NCI-H2081 treated with DMSO at 0.1 percent for 48 hours (cell line): ENCODE measurements at places on chromosomes 3 and 15.
A peak's percentile ranks its signal among the peaks of the same experiment; 100 is the strongest.

- DNase-seq, result no peak
Measured at GRCh38 chr3:144921710-144922109, 950.1 kb downstream of the DIPK2A start.

DNA sequence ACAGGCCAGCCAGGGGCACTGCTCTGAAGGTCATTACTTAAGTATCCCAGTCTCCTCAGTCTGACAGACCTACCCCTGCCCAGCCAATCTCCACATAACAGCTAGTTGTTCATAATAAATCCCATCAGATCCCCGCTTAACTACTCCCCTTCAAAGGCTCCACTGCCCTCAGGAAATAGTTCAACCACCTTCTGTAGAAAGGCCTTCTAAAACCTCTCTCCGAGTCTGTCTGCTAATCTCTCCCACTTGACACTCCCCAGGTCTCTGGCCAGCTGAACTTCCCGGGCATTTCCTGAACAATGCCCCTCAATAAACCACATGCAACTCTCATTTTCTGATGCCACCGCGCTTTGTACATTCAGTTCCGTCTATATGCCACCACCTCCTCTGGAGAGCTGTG is 6.0 kb downstream of the PRC1 start:
- DNase-seq, result no peak

DNA sequence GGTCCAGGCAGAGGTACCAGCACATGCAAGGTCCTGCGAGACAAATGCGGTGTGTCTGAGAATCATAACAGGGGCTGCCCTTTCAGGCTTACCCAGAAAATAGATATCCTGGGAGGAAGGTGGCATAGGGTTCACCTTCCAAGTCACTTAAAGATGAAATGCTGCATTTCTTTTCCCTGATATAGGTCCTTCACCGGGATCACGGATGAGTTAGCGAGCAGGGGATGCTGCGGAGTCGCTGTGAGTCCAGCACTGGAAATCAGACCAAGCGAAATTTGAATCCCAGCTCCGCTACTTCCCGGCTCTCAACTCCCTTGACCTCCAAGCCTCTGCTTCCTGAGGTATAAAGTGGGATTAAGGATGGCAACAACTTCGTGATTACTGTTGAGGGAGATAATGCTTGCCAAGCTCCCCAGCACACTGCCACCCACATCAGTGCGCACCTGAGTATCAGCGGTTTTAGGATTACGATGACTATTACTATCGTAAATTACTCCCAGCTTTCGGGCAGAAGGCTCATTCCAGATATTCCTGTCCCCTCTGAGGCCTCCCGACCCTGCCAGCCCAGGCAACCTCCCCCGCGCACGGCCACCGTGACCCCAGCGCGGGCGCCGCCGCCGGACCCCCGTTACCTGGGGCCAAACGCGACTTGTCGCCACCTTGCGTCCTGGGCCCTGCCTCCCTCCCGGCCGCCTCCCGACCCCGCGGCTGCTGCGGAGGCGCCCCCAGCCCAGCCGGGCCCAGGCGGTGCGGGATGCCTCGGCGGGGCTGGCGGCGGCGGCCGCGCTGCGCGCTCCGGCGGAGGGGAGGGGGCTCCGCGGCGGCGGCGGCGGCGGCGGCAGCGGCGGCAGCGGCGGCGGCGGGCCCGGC is 589 bp upstream of the GPR27 start:
- no peak for DNase-seq

DNA sequence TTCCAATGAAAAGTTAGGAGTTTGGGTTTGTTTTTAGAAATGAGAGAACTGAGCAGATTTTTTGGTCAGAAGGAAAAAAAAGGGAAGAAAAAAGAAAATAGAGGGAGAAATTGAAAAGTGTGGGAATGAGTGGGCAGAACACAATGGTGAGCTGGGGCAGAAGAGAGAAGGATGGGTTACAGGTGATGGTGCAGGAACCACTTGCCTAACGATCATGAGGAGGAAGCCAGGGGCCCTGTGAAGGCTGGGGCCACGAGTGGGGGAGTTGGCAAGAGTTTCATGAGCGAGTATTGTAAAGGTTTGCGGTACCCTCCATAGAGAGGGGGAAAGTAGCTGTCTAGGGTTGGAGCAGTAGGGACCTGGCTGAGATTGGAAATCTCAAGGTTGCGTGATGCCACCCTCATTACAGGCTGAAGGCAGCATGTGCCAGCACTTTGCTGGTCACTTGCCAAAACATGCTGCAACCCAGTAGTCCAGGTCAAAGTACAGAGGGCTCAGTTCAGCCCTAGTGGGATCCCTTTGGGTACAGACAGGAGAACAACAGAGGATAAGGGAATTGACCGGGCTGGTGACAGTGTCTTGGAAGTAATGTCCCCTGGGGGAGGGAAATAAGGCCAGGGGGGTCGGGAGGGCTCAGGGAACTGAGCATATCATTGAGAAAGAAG is 6.6 kb downstream of the IVD start:
- DNase-seq, result no peak

GRCh38 chr3:122908251-122908650 is 113.4 kb downstream of the SLC49A4 start:
- DNase-seq, result no peak

GRCh38 chr3:161413127-161413854 is 42.0 kb upstream of the SPTSSB start:
- DNase-seq, result no peak

DNA sequence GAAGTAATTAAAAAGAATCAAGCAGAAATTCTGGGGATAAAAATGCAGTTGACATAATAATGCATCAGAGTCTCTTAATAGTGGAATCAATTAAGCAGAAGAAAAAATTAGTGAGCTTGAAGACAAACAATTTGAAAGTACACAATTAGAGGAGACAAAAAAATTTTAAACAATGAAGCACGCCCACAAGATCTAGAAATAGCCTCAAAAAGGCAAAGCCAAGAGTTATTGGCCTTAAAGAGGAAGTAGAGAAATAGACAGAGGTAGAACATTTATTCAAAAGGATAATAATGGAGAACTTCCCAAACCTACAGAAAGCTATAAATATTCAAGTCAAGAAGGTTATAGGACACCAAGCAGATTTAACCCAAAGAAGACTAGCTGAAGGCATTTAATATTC is 113.3 kb downstream of the TBC1D2B start:
- no peak for DNase-seq

- DNase-seq, result peak; percentile 25
Measured at GRCh38 chr15:98518823-98519561, 129.3 kb upstream of the IGF1R start.

DNA sequence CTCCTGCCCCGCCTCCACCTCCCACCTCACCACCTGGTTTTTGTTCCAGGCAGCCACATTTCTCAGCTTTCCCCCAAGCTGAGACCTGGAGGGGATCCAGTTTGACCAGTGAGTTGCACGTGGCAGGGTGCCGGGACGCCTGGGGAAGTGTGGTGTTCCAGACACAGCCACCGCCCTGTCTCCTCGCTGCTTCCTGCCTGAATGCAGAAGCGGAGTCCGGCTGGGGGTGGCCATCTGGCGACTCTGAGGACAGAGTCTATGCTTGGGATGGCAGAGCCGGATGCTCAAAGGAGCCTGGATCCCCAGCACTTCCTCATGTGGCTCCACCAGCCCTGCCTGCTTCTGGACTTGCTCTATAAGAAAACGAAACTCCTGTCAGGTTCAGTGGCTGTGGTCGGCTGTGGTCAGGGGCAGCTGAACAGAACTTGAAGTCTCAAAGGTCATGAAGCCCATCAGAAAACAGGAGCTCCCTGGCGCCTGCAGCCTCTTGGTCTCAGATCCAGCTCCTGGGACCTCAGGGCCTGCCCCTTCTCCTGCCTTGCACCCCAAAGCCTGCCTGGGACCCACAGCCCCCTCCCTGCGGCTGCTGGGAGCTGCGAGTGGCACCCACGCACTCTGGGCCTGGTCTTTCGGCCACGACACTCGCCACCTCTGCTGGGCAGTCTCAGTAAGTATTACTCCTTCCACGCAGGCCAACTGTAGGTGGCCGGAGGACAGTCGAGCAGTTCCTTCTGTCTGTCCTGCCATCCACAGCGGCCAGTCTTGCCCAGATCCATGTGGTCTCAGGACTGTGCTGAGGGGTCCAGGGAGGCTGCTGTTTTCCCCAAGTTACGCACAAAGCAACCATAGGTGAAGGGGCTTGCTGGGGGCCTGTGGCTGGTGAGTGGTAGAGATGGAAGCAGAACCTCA is 112.8 kb upstream of the MEF2A start:
- DNase-seq, result no peak

DNA sequence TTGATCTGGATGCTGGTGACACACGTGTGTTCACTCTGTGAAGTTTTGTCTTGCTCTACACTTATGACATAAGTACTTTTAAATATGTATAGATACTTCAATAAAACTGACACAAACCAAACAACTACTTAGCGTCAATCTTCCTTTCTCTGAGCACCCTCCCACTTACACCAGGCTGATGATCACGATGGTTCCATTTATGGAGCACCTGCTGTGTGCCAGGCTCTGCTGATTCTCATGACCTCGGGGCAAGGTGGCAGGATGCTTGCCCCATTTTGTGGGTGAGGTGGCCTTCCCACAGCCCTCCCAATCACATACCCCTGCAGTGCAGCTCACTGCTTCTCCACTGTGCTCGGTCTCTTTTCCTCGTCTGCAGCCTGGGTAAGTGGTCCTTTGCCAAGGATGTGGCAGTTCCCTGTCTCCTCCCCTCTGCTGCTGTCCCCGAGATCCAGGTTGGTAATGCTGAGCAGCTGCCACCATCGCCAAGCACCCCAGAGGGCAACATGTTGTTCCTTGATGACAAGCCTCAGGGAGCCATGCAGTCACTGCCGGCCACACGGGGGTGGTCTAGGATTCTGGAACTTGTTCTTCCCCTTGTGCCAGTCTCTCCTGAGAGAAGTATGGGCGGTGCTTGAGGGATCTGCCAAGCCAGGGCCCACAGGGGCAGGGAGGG is 20.6 kb upstream of the ADCY5 start:
- no peak for DNase-seq

DNA sequence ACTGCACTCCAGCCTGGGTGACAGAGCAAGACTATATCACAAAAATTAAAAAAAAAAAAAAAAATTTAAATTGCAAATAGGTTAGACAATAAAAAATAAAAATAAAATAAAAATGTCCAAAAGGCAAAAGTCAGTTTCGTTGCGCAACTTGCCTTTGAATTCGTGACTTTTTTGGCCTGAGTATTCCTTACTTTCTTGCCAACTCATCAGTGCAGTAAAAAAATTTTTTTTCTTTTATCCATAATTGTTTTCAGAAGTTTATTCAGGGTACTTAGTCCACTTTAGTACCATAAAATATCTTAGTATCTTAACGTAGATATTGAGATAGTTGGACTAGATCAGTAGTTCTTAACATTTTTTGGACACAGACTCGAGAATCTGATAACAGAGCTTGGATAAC is 22.4 kb upstream of the CILP start:
- no peak for DNase-seq

- no peak for DNase-seq
Measured at GRCh38 chr3:13647298-13648059, 98.6 kb downstream of the FBLN2 start.

GRCh38 chr15:60423537-60423936 is 25.8 kb upstream of the ANXA2 start:
- DNase-seq, result no peak

GRCh38 chr3:10017636-10018292 is 8.5 kb upstream of the FANCD2 start:
- DNase-seq, result no peak

DNA sequence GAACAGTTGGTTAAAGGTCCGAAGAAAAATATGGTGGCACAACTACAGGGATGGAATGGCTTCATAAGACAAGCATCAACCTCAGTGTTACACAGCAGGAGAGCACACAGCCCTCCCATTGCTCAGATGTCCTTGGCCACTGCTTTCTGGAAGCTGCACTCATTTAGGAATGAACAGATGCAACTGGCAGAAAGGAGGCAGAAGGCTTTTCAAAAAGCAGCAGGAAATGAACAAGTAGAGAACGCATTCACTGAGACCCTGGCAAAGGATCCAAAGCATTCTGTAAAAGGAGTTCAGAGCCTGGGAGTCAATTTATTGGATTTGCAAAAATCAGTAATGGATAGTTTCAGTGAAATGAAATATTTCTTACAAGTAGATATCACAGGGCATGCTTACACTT is 101.1 kb downstream of the PDZRN3 start:
- no peak for DNase-seq
